Right cardiac atrium (tissue), 5 donors: ENCODE measurements at places on chromosomes 2 and 18. TPM values are rescaled to one million over a fixed set of nuclear protein-coding genes. Genes with fewer than 3 reads are reported as not detected.

KCNJ3 gene
- 63.3 TPM for total RNA-seq

GREB1 gene
- total RNA-seq, result 7.3 TPM

ST8SIA3 gene
- total RNA-seq, result not detected

CRACDL gene
- total RNA-seq, result 5.4 TPM

ASB18 gene
- total RNA-seq, result 5.3 TPM

NAT8 gene
- not detected for total RNA-seq
